Tibial nerve (tissue), 4 donors: ENCODE measurements at places on chromosomes 7 and 10. TPM values are rescaled to one million over a fixed set of nuclear protein-coding genes. Genes with fewer than 3 reads are reported as not detected.

RNLS gene
- 7.8 TPM for total RNA-seq

SHTN1 gene
- total RNA-seq = 14.9 TPM

C10orf105 gene
- total RNA-seq = 0.42 TPM

ARL5B gene
- 9.6 TPM for total RNA-seq

PAPSS2 gene
- total RNA-seq = 32.8 TPM

ANKRD30A gene
- not detected for total RNA-seq

POR gene
- total RNA-seq = 66.6 TPM

NDUFB8 gene
- 157 TPM for total RNA-seq

OPN1SW gene
- total RNA-seq = not detected

C1QL3 gene
- not detected for total RNA-seq

EBF3 gene
- 27.3 TPM for total RNA-seq

DNA sequence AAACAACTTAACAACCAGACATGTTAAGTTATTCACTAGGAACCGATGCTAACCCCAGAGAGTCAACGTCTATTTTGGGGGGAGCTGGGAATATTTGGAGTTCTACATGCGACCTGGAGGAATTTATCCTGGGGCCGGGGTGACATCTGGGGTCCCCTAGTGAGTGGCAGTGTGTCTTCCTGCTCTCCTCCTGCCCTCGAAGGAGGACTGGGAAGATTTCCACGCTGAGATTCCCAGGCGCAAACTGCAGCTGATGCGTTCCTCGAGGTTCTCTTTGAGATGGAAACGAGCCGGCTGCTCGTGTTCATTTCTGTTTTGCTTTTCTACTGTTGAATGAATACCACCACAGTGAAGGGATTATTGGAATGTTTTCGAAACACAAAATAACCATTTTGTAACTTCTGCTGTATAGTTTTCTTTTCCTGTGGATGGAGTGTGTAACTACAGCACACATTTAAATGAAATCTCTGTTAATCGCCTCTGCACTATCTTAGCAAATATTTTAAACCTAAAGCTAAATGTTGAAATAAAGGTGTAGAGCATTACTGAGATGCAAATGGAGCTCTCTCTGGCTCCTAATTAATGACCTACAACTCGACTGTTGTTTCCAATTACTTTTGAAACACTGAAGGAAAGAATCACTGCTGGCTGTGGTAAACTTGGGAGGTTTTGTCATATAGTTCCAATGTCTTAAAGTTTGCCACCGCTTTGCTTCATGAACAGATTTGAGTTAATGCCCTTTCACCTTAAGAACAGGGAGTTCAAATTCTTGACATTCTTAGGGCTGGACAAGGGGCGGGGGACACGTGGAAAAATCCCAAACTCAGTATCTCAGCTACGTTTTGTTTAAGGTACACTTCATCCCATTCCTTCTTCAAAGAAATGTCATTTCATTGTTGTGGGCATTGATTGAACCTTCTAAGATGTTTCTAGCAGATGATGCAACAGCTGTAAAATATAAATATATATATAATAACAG is 21.1 kb downstream of the GATA3 start:
- DNase-seq = no peak
- no peak overlapping the region for H3K27ac ChIP-seq
- no peaks in the 10 kb centered on the region for H3K36me3 ChIP-seq
- H3K27me3 ChIP-seq = no peaks in the 10 kb centered on the region

DNA sequence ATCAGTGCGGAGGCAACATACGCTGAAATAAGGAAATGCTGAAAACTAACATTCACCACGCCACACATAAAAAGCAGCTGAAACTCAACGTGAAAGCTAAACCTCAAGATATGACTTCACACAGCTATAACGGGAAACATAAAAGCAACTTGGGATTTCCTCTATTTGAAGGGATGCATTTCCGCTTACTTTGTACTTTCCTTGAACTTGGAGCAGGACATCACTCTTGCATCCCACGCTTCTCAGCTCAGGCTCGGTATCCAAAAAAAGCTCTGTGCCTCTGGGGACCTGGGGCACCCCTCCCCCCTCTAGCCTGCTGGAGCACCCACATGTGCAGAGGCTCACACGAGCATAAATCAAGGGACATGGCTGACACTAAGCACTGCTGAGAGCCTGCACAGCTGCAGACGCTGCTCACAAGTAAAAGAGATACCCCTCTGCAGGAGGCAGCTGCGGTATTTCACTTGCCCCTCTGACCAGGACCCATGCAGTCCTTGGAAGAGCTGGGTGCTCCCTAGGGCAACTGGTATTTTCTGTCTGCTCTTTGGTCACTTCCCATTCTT is 34.2 kb downstream of the PARD3 start:
- no peaks in the 10 kb centered on the region for H3K36me3 ChIP-seq
- H3K27me3 ChIP-seq = no peaks in the 10 kb centered on the region
- peaks cover 68% of the 10 kb centered on the region for H3K4me1 ChIP-seq
- H3K4me3 ChIP-seq = no peak overlapping the region

DNA sequence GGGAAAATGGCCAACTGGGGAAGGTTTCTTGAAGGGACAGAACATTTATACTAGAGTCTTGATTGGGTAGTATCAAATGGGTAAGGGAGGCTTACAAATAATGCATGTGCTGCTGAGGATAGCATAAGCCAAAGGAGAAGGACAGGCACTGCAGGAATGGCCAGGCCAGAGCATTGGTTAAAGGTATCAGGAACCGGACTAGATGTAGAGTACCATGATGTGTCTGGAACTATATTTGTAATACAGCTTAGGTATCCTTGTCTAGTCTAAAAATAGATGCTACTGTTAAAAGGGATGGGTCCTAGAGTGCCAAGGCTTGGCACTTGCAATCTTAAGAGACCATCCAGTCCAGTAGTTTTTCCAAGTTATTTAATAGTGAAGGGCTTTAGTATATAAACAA is 20.3 kb downstream of the TMEM243 start:
- H3K27me3 ChIP-seq = no peaks in the 10 kb centered on the region
- peaks cover 20% of the 10 kb centered on the region for H3K4me1 ChIP-seq
- H3K27ac ChIP-seq = no peak overlapping the region

DNA sequence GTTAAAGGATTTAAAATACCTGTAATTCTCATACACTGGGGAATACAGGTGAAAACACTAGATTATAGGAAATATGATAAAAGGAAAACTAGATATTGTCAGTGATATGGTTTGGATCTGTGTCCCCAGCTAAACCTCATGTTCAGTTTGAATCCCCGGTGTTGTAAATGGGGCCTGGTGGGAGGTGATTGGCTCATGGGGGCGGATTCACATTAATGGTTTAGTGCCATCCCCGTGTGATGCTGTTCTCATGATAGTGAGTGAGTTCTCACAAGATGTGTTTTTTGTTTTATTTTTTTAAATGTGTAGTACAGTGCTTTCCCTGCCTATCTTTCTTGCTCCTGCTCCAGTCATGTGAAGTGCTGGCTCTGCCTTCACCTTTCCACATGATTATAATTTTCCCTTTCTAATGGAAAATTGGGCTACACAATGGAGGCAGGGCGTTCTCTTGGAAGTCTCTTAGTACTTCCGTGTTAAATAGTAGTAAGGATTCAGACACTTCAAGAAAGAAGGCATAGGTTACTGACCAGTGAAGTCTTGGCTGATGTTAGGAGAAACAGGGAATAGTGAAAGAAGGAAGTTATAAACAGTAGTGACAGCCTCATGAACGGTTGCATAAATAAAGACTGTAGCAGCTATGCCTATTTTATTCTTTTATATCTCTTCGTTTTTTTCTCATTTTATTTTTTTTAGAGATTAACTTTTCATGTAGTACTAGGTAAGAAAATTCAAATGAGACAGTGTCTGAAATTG is 386.4 kb downstream of the SUGCT start:
- H3K4me3 ChIP-seq = no peak overlapping the region
- no peaks in the 10 kb centered on the region for H3K4me1 ChIP-seq
- H3K36me3 ChIP-seq = no peaks in the 10 kb centered on the region
- no peak overlapping the region for H3K27ac ChIP-seq

DNA sequence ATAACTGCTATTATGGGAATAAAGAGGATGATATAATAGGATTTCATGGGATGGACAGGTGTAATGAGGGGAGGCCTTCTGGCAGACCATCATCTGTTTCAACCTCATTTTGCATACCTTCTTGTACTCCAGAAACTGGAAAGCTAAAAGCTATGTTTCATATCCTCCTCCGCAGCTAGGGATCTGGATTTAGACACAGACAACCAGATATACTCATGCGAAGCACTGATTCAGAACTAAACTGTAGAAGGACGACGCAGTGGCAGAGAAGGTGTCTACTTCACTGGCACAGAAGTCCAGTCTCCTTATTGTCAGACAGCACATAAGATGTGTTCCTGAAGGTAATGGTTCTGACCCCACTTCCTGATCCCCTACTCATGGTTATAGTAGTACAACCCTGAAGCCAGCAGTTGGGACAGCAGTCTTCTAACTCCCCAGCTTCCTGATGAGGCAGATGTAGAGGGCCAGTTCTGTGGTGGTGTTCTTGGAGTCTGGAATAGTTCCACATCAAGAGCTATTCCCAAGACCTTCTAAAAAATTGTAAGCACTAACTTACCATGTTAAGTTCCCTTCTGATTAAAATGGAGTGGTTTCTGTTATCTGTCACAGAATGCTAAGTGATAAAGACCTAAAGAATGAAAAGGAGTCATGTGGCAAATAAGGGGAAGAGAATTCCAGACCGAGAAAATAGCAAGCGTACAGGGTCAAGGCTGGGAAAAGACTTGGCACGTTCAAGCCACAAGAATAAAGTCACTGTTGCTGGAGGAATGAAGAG is 550.3 kb downstream of the GRM8 start:
- H3K27me3 ChIP-seq = no peaks in the 10 kb centered on the region
- H3K4me3 ChIP-seq = no peak overlapping the region
- H3K36me3 ChIP-seq = no peaks in the 10 kb centered on the region
- H3K4me1 ChIP-seq = no peaks in the 10 kb centered on the region

GRCh38 chr7:26162431-26162830 is 10.4 kb downstream of the NFE2L3 start:
- H3K4me3 ChIP-seq = no peak overlapping the region
- no peaks in the 10 kb centered on the region for H3K4me1 ChIP-seq
- peaks cover 16% of the 10 kb centered on the region for H3K36me3 ChIP-seq
- H3K27ac ChIP-seq = no peak overlapping the region
- H3K27me3 ChIP-seq = no peaks in the 10 kb centered on the region

DNA sequence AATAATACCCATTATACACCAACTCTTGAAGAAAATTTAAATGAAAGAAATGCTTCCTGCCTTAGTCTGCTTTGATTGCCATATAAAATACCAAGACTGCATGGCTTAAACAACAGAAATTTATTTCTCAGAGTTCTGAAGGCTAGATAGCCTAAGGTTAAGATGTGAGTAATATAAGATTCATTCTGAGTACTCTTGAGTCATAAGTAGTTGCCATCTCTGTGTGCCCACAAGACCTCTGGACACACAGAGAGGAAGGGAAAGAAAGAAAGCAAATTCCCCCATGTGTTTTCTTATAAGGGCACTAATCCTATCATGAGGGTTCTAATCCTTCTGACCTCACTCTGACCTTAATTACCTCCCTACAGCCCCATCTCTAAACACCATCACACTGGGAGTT is 201.2 kb downstream of the PTN start:
- H3K4me3 ChIP-seq = no peak overlapping the region
- H3K27me3 ChIP-seq = no peaks in the 10 kb centered on the region
- H3K36me3 ChIP-seq = no peaks in the 10 kb centered on the region
- no peak overlapping the region for H3K27ac ChIP-seq

- H3K27ac ChIP-seq = peak within 1 kb of the TSS; percentile 72
- H3K36me3 ChIP-seq = no peaks in the 10 kb centered on the region
- no peaks in the 10 kb centered on the region for H3K4me1 ChIP-seq
- peak within 1 kb of the TSS; percentile 87 for H3K4me3 ChIP-seq
Measured at GRCh38 chr7:140397784-140398750, at the start of gene SLC37A3. Gene SLC37A3, minus strand, starts transcription at chr7:140398530. Its CDS starts 16,004 bp downstream, at chr7:140382526.

GRCh38 chr10:12412666-12413368 is 63.5 kb downstream of the CAMK1D start:
- H3K27ac ChIP-seq = no peak overlapping the region
- H3K4me3 ChIP-seq = no peak overlapping the region
- DNase-seq = no peak
- H3K27me3 ChIP-seq = no peaks in the 10 kb centered on the region
- no peaks in the 10 kb centered on the region for H3K36me3 ChIP-seq

- H3K4me1 ChIP-seq = peaks cover 3% of the 10 kb centered on the region
- H3K27me3 ChIP-seq = no peaks in the 10 kb centered on the region
- H3K36me3 ChIP-seq = peaks cover 61% of the 10 kb centered on the region
Measured at GRCh38 chr7:102425639-102426267, 7.6 kb upstream of the ORAI2 start.

DNA sequence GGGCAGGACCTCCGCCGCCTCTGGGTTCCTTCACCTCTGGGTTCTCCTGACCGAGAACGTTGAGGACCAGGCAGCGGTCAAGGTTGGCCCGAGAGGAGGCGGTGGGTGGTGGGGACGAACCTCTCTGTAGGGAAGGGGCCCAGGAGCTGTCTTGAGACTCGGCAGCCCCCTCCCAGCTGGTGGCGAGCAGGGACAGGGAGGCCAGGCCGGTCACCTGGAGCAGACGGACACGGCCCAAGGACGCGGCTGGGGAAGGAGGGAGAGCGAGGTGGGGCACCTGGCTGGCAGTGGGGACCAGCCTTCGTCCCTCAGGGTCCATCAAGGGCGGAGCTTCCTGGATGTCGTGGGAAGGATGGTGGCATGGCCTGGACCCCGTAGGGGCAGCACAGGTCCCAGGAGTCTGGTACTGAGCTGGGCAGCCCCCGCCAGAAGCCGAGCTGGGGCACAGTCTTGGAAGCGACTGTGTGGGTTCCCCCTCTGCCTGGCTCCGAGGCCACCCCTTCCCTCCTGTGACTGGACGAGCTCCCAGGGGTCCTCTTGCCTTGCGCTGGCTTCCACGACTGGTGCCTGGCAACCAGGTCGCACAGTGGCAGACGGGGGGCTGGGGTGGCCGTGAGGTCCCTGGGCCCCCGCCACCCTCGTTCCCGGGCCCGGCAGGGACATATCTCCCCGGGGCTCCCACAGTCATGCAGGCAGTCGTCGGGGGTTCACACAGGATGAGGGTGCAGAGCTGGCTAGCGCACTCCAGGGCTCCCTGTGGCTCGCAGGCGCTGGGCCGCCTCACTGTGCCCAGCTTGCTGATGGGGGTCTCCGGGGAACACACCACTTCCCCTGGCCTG is 89.9 kb downstream of the DNAJB6 start:
- no peaks in the 10 kb centered on the region for H3K27me3 ChIP-seq
- no peak overlapping the region for H3K27ac ChIP-seq
- peaks cover 7% of the 10 kb centered on the region for H3K36me3 ChIP-seq
- no peak for DNase-seq
- H3K4me3 ChIP-seq = no peak overlapping the region

GRCh38 chr7:93851536-93851935 is 39.0 kb downstream of the TFPI2 start:
- no peak overlapping the region for H3K4me3 ChIP-seq
- no peaks in the 10 kb centered on the region for H3K4me1 ChIP-seq
- no peaks in the 10 kb centered on the region for H3K27me3 ChIP-seq
- no peak for DNase-seq

GRCh38 chr7:134602881-134603451 is 43.7 kb upstream of the BPGM start:
- H3K27ac ChIP-seq = no peak overlapping the region
- no peaks in the 10 kb centered on the region for H3K4me1 ChIP-seq
- no peak for DNase-seq
- no peaks in the 10 kb centered on the region for H3K36me3 ChIP-seq

DNA sequence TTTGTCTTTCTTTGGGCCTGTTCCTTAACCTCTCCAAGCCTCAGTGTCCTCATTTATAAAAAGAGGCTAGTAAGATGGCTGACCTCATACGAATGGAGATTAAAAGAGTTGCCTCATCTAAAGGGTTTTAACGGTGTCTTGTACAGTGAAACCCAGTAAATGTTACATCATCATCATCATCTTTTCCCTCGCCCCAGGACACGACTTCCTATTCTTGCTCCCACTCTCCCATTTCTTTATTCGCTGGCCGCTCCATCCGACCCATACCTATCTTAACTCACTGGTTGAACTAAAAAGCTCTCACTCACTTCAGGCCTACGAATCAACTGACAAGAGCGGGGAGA is 554 bp downstream of the FRA10AC1 start:
- peak overlapping the region; percentile 73 for H3K27ac ChIP-seq
- H3K27me3 ChIP-seq = no peaks in the 10 kb centered on the region
- no peak for DNase-seq
- peaks cover 28% of the 10 kb centered on the region for H3K36me3 ChIP-seq
